ENCODE measurements at places on chromosomes 13 and 19. TPM values are rescaled to one million over a fixed set of nuclear protein-coding genes. Genes with fewer than 3 reads are reported as not detected.

The PCDH8 gene
- 2.4 TPM for polyA plus RNA-seq

The CPT1C gene
- 240 TPM for polyA plus RNA-seq

The IGFL4 gene
- 5.2 TPM for polyA plus RNA-seq

The IGSF23 gene
- polyA plus RNA-seq: not detected

The LILRA1 gene
- polyA plus RNA-seq: not detected

The CEACAM3 gene
- polyA plus RNA-seq: not detected

The KIR3DL1 gene
- not detected for polyA plus RNA-seq

The GEMIN7 gene
- polyA plus RNA-seq: 26.5 TPM

The CDC42EP5 gene
- not detected for polyA plus RNA-seq

The PSG1 gene
- polyA plus RNA-seq: not detected
